ENCODE measurements at places on chromosomes 2 and 18. TPM values are rescaled to one million over a fixed set of nuclear protein-coding genes. Genes with fewer than 3 reads are reported as not detected.

DNA sequence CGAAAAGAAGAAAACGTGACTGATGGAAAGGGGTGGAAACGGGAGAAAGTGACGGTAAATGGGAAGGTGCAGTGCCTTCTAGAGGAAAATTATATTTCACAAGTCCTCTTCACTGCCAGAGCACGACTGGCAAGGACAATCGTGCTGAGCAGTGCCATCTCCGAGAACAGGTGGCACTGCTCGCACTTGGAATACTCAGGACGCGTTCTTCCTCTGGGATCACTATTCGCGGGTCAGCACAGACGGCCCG is 364 bp downstream of the STAT1 start:
- DNase-seq: no peak

DNA sequence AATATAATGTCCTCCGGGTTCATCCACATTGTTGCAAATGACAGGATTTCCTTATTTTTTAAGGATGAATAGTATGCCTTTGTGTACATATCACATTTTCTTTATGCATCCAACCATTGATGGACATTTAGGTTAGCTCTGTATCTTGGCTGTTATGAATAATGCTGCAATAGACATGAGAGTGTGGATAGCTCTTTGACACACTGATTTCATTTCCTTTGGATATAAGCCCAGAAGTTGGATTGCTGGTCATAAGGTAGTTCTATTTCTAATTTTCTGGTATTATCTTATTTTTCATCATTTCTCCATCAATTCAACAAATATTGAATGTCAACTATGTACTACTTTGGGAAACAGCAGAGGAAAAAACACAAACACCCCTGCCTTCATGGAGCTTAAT is 423.3 kb downstream of the MTX2 start:
- DNase-seq: no peak

DNA sequence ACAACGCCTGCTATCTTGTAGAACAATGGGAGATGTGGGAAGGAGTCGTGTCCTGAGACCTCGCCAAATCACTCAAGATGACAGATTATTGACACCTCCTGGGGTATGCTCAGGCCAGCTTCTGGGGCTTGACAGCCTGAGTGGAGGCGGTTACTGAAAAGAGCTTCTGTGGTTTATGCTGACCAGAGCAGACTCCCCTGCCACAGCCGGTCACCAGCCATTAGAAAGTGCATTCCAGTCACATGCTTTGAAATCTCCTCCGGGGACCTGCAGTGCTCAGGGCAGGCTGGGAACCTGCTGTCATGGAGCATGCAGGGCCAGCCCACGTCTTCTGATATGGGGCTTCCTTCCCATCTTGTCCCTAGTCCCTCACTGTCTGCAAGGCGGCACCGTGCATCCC is 215.9 kb downstream of the SEPTIN10 start:
- no peak for DNase-seq

DNA sequence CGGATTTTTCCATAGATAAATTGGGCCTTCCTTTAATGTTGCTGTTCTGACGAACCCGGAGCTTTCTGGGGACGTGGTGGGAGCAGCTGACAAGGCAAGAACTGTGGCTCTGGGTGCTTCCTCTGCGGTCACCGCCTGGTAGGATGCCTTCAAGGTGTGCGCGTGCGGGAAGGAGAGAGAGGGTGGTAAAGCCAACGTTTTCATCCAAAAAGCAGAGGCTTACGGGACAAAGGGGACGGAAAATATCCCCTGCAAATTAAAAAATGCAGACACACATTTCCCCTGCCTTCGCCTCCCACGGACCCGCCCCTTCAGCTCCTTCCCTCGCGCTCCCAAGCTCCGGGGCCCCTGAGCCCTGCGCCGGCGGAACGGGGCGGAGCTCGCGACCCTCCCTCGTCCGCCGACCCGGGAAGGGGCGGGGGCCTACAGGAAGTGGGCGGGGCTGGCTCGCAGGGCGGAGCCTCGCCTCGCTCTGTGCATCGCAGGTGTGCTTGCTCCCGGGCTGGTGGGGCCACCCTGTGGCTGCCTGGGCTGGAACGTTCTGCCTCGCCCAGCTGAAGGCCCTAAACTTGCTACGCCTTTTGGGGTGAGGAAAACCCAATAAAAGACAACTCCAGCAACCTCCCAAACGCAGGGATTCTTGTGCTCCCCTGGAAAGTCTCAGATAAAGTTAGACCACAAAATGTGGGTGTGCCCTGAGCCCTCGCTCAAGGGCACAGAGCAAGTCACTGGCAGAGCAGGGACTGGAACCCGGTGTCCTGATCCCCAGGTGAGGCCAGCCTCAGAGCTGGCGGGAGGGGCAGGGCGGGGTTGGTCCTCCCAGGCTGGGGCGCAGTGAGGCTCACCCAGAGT is 25.4 kb upstream of the SLC66A3 start:
- peak; percentile 73 for DNase-seq

- no peak for DNase-seq
These were observed 35.5 kb upstream of the RMP24 start for GRCh38 chr18:35936951-35937350.

GRCh38 chr18:48059455-48060010 is 129.1 kb upstream of the SMAD2 start:
- no peak for DNase-seq

DNA sequence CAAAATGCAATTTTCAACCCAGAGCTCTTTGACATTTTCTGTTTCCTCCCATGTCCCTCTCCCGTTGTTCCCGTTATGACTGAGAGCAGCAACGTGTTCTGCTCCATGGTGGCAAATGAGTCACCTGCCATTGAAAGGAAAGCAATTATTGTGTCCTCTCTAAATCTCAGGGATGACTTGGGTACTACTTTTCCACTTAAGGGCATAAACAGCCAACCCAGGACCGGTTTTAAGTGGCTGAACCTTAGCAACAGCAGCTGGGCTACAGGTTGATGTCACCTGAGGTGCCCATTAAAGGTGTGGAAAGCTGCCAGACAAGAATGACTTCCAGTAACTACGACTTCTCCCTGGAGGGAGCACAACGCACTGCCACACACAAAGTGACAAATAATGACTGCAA is 236.8 kb downstream of the NCKAP5 start:
- DNase-seq: no peak

- no peak for DNase-seq
These were observed 2.3 kb downstream of the TM4SF20 start for GRCh38 chr2:227376656-227377396.

DNA sequence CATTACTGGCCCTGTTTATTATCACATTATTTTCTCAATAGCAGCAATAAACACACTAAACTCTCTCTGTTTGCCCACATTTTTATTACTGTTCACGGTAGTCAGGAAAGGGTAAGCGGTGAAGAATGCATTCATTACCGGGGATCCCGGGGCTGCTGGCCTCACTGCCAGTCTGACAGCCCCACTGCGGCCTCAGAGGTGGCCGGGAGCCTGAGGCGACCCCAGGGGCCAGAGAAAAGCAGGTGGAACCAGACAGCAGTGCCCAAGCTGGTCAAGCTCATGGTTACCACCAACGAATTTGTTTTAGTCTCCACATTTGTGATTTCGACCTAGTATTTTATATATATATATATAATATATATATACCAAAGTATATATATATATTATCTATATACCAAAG is 127.7 kb downstream of the LRATD1 start:
- no peak for DNase-seq

- DNase-seq: no peak
These were observed 110.3 kb downstream of the RNF152 start for GRCh38 chr18:61782545-61782944.

DNA sequence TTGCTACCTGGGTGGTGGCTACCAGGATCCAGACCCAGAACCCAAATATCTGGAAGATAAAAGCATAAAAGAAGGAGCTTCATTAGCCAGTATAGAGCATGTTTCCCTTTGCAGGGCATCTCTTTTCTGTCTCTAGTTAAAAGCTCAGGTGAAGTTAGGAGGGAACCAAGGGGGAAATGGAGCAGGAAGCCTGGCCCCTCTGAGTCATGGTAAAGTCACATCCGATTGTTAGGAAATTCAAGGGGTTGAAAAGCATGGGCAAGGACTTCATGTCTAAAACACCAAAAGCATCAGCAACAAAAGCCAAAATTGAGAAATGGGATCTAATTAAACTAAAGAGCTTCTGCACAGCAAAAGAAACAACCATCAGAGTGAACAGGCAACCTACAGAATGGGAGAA is 126.9 kb downstream of the RPIA start:
- DNase-seq: no peak

GRCh38 chr2:229798446-229799155 is 84.2 kb upstream of the DNER start:
- no peak for DNase-seq

GRCh38 chr18:62925031-62925688 is 209.8 kb downstream of the PHLPP1 start:
- peak; percentile 71 for DNase-seq

- no peak for DNase-seq
These were observed 12.9 kb downstream of the ARID5A start for GRCh38 chr2:96549466-96549785.

- no peak for DNase-seq
These were observed 242.5 kb downstream of the AFF3 start for GRCh38 chr2:99899882-99900281.

GRCh38 chr2:85692039-85692645 is 2.0 kb upstream of the GNLY start:
- DNase-seq: no peak

GRCh38 chr2:3594493-3595281 is at the start of gene COLEC11:
COLEC11 (plus strand) TSS chr2:3595112; CDS start chr2:3604341, 9,229 bp downstream.
- no peak for DNase-seq

- peak; percentile 72 for DNase-seq
These were observed 48.5 kb downstream of the SMAD7 start for GRCh38 chr18:48902023-48902855.

GRCh38 chr2:51789918-51790317 is 758.0 kb upstream of the NRXN1 start:
- no peak for DNase-seq

DNA sequence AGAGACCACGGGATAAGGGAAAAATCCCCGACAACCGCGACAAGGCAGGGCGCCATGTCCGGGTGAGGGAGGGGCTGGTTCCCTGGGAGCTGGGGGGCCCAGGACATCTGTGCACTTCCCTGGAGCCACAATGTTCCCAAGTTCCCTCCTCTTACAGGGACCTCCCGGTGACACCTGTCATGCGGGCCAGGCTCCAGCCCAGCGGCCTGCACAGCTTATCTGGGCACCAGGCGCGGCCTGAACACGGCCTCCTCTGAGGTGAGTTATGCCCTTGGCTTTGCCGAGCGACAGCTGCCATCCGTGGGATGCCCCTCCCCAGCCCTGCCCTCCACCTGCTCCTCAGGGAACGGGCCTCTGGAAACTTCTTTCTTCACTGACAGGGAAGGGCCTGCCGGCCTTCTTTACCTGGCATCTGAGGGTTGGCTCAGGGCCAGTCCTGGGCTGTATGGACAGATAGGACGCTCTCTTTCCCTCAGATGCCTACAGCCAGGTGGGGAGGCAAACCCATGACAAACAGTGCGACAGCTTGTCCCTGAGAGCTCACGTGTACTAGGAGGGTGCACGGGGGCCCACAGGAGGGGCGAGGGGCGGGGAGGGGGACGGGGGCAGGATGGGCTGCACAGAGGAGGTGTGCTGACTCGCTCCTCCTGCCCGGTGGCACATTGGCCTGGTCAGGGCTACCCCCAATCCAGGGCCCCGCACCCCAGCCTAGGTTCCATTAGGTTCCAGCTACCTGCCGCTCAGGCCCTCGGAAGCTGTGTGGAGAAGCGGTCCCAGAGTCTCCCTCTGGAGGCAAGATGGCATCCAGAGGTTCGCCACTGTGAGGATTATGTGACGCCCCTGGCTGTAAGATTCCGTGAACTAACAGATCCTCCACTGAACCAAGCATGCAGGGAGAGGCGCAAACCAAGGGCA is 34.9 kb upstream of the HPCAL1 start:
- DNase-seq: no peak

DNA sequence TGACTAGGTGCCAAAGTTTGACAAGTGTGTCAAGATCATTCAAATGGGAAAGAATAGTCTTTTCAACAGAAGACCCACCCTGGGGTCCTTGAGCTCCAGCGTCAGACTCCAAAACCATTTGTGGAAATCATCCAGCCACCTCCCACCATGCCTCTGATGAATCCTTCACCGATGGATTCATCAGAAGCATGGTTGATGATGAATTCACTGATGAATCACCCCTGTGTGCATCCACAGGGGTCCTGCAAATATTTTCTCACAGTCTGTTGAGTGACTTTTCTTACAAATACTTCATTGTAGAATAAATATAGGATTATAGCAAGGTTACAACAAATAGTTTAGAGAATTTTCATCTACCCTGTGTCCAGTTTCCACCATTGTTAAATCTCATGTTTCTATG is 4.3 kb downstream of the UGT1A9 start:
- peak; percentile 29 for DNase-seq

DNA sequence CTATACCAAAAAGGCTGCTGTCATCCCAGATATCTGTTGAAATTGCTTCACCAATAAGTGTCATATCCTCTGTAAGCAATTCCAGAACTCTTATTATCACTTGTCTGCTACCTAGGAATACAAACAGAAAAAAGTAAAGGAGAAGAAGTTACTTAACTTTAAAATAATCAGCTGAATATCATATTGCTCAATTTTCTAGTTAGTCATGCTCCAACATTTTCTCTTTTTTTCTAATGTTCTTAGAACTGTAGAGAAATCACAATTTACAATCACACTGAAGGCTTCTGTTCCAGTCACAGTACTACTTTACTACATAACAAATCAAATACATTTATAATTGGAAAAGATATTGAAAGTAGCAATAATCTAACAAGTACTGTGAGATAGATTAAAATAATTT is 17.4 kb downstream of the RTTN start:
- no peak for DNase-seq

DNA sequence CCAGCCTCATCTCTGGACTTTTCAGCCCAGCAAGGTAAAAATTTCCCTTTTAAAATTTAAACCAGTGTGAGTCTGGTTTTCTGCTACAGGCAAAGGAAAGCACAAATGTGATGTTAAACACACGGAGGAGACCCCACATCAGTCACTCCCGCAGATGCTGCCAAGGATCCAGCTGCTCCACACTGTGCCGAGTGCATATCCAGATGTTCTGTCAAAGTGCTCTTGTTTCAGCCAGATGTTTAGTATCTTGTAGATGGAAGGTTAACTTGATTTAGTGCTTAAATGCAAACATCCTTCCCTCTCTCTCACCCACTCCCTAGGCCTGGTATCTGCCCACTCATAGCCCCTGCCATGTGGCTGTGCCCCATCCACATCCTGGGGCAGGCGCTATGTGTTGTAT is 15.8 kb upstream of the ATOH8 start:
- no peak for DNase-seq

- no peak for DNase-seq
These were observed 71.7 kb upstream of the WIPF1 start for GRCh38 chr2:174669336-174669735.

COL4A4 gene
- total RNA-seq: 6.0 TPM

SF3B6 gene
- 123 TPM for total RNA-seq

TBR1 gene
- total RNA-seq: not detected

RAB17 gene
- 86.3 TPM for total RNA-seq

DNER gene
- total RNA-seq: 0.28 TPM

GCKR gene
- 3.4 TPM for total RNA-seq

SNORC gene
- total RNA-seq: 20.0 TPM

CCDC68 gene
- 2.9 TPM for total RNA-seq

TAF1B gene
- 24.8 TPM for total RNA-seq

CFAP65 gene
- not detected for total RNA-seq

REG3A gene
- total RNA-seq: not detected

APCDD1 gene
- total RNA-seq: not detected

Data from PC-9 (cell line).